ENCODE measurements at places on chromosomes 2 and 18.

DNA sequence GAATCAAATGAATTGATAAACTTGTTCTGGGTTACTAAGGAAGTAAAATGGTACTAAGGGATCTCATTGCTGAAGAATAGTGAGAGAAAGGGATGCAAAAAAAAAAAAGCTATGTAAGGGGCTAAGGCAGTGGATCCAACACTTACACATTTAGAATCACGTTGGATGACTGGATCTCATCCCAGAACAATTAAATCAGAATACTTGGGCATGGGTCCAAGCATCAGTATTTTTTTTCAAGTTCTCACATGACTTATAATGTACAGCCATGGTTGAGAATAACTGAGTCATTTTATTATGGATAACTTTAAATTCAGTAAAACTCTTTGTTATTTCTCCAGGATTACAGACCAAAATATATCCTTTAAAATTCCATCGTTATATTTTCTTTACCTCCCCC, 8.5 kb downstream of the DSC1 start:
- DNase-seq: no peak

GRCh38 chr2:20650393-20650876, 463 bp downstream of the HS1BP3 start:
- peak; percentile 40 for DNase-seq

DNA sequence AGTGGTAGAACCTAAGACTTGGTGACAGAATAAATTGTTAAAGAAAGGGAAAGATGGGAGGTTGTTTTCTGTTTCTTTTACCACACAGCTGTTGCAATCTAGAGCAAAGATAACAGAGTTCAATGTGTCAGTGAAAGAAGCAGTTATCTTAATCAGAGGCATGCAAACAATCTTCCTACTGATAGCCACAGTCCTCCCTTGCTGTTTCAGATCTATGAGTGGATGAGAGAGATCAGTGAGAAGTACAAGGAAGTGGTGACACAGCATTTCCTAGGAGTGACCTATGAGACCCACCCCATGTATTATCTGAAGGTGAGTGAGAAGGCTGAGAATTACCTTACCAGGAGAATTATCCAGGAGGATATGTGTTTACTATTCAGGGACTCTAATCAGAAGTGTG, 15.9 kb downstream of the CPO start:
- DNase-seq: no peak

GRCh38 chr2:106781196-106781595, 104.8 kb downstream of the ST6GAL2 start:
- no peak for DNase-seq

- peak; percentile 63 for DNase-seq
Measured at GRCh38 chr18:9971313-9971920, 57.6 kb downstream of the VAPA start.

DNA sequence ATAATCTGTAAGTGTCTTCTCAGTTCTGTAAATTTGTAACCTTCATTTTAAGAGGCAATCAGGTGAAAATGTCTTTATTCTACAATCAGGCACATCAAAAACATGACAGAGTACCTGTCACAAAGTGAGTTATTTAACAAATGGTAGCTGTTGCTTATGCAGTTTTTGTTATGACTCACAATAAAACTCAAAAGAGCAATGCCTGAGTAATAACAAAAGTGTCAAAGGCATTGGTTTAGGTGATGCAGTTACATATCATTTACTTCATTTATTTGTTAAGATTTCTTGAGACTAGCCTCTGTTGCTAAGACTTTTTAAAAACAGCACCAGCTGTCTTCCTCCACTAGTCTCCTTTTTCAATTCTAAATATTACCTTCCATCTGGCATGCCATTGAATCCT, 177.8 kb downstream of the KIAA1328 start:
- DNase-seq: no peak
